ENCODE measurements at places on chromosomes 3 and 15. TPM values are rescaled to one million over a fixed set of nuclear protein-coding genes. Genes with fewer than 3 reads are reported as not detected.

Gene ZNF774
- 1.5 TPM for polyA plus RNA-seq

Gene CHSY1
- polyA plus RNA-seq: 3.3 TPM

Gene C3orf33
- 0.98 TPM for polyA plus RNA-seq

Gene MYO5C
- 4.9 TPM for polyA plus RNA-seq

Gene ANKRD34C
- not detected for polyA plus RNA-seq

Gene CHDH
- 0.53 TPM for polyA plus RNA-seq

Gene SACM1L
- polyA plus RNA-seq: 14.1 TPM

Gene DAPK2
- polyA plus RNA-seq: 1.9 TPM

Gene ARGFX
- not detected for polyA plus RNA-seq

Gene LDHAL6B
- polyA plus RNA-seq: not detected

Gene FBXL2
- polyA plus RNA-seq: 1.5 TPM

Gene PLA2G4E
- polyA plus RNA-seq: 1.2 TPM

Gene ADCY5
- 4.4 TPM for polyA plus RNA-seq

Gene UCN2
- polyA plus RNA-seq: 2.3 TPM

Gene RGMA
- polyA plus RNA-seq: 30.9 TPM

Gene LRIG1
- 11.0 TPM for polyA plus RNA-seq

Gene GCSAM
- 0.66 TPM for polyA plus RNA-seq
